GM06990 (cell line): ENCODE measurements at places on chromosomes 2 and 18.

- DNase-seq, result no peak
Observed at GRCh38 chr2:86017901-86018896, 87.5 kb downstream of the POLR1A start.

DNA sequence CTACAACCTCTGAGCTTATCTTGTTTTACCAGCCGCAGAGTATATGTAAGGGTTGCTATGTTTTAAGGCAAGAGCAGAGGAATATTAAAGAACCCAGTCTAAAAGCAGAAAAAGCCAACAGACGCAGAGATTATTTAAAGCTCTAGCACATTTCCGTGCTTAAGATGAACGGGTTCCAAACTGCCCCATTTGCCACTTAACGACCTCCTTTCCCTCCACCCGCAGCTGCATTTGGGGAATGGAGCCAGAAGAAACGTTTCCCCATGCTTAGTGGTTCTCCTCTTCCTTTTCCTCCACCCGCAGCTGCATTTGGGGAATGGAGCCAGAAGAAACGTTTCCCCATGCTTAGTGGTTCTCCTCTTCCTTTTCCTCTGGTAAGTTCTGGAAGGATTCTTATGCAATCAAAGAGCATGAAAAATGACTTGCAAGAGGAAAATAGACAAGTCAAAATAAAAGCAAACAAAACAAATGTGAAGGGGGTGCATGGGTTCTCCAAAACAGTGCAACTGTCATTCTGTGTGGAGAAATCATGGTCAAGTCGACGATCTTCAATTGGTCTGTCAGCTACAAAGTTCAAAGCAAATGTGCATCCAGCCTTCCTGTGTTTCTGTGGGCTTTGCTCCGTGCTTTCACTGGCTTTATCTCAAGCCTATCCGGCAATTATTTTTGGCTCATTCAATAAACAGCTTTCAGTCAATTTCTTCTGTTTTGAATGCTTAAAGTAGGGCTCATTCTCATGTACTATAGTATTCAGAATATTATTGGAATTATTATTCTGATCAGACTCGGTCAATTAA lies 57.8 kb downstream of the DIPK1C start:
- no peak for DNase-seq

DNA sequence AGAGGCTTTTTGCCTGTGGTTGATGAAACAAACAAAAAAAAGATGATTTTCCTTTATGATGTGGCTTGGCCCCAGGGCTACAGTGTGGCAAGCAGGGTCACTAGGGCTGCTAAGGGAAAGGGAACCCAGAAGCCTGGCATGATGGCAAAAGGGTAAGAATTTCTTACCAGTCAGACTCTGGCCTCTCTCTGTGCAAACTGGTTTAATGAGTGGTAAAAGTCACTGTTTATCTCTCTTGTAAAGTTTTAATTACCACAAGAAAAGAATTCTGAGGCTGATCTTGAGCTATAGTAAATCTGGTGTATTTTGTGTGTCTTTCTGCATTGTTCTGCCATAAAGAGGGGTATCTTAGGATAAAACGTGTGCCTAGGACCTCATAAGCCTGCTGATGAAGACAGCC lies 275.4 kb downstream of the STK39 start:
- DNase-seq, result no peak

DNA sequence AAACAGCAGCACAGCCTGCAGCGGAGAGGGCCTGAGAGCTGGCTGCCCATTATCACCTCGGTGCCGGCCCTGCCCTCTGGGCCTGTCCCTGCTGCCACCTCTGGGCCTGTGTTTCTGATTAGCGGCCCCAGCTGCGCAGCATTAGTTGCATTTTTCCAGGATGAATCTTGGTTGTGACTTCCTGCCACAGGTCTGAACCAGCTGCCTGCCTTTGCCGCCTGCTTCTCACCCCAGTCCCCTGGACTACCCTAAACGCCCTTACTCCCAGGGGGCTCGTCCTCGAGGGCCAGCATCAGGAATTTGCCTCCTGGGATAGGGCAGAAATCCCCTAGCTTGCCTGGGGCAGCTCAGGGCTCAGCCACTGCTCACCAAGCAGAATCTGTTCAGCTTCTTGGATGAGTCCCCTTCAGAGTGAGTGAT lies 342.8 kb downstream of the DYSF start:
- DNase-seq, result no peak
